ENCODE measurements at places on chromosomes 5 and 9.

- no peak for DNase-seq
Observed at GRCh38 chr9:125700791-125701190, 6.2 kb downstream of the MAPKAP1 start.

DNA sequence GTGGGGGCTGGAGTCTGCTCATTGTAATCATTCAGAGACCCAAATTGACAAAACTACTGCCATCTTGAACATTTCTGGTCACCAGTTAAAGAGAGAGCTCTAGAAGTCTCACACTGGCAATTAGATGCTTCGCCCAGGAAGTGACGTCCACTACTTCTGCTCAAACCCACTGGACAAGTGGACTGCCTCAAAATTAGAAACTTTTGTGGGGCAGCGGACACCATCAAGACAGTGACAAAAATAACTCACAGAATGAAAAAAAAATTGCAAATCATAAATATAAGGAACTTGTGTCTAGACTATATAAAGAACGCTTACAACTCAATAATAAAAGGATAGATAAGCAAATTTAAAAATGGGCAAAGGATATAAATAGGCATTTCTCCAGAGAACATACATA is 9.8 kb upstream of the SLC46A2 start:
- DNase-seq = no peak

- DNase-seq = no peak
Observed at GRCh38 chr9:113416149-113416721, 5.7 kb downstream of the C9orf43 start.

GRCh38 chr5:137607771-137608170 is 108.6 kb upstream of the SPOCK1 start:
- DNase-seq = no peak

DNA sequence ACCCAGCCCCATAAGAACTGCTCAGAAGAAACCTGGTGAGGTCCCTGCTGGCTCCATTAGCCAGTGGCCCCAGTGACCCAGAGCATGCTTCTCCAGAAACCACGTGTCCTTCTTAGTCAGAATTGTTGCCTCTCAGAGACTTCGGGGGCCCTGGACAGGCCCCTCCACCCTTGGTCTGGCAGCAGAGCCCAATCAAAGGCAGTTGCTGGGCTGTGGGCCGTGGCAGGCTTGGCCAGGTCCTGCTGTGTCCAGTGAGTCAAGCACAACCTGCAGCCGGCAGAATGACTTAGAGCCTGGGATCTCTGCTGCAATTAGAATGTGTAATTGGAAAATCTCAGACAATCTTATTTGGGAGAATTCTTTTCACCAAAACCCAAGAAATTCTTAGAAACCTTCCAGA is 502.0 kb upstream of the KLF4 start:
- no peak for DNase-seq

- DNase-seq = no peak
Observed at GRCh38 chr9:134437403-134438194, 111.3 kb downstream of the RXRA start.

GRCh38 chr9:93033531-93033930 is 25.0 kb upstream of the SUSD3 start:
- DNase-seq = no peak

- no peak for DNase-seq
Observed at GRCh38 chr9:95031711-95032461, 285.6 kb downstream of the FANCC start.

GRCh38 chr5:99058466-99058865 is 129.7 kb upstream of the CHD1 start:
- no peak for DNase-seq

DNA sequence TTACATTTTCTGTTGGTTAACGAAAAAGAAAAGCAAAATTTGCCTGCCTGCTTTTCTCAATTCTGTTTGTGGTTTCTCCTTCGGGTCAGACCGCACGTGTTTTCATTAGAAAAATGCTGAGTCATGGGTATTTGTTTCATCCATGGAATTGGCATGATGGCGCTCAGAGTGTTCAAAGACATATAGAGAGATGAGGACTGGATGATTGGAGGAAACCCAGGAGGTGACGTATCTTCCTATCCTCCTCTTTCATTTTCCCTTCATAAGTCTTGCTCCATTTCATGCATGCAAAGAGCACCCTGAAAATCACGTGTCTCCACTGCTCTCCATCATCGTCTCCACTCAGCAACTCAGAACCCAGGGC is 353.8 kb upstream of the WWC1 start:
- DNase-seq = no peak

DNA sequence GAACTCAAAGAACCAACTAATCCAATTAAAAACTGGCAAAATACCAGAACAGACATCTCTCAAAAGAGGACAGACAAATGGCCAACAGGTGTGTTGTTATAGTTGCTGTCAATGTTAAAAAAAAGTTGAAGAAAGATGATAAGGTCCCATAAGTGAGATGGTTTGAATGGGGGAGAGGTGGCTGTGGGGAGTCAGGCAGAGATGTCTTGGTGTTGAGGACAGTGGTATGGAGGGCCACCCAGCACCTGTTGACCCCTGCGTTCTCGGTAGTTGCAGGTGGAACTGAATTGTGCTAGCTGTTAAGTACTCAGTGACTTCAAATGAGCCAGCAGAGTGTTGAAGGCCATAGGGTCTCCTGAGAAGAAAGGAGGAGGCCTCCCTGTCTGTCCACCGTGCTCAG is 55.9 kb upstream of the PITX1 start:
- DNase-seq = no peak

Data from osteocyte (in vitro differentiated cells).